Omental fat pad (tissue), 4 donors: ENCODE measurements at places on chromosomes 6 and 20. TPM values are rescaled to one million over a fixed set of nuclear protein-coding genes. Genes with fewer than 3 reads are reported as not detected.

Gene WFDC11
- not detected for total RNA-seq

Gene GLP1R
- not detected for total RNA-seq

GRCh38 chr6:127439718-127440117, 19.5 kb downstream of the KIAA0408 start:
- no peak for DNase-seq

DNA sequence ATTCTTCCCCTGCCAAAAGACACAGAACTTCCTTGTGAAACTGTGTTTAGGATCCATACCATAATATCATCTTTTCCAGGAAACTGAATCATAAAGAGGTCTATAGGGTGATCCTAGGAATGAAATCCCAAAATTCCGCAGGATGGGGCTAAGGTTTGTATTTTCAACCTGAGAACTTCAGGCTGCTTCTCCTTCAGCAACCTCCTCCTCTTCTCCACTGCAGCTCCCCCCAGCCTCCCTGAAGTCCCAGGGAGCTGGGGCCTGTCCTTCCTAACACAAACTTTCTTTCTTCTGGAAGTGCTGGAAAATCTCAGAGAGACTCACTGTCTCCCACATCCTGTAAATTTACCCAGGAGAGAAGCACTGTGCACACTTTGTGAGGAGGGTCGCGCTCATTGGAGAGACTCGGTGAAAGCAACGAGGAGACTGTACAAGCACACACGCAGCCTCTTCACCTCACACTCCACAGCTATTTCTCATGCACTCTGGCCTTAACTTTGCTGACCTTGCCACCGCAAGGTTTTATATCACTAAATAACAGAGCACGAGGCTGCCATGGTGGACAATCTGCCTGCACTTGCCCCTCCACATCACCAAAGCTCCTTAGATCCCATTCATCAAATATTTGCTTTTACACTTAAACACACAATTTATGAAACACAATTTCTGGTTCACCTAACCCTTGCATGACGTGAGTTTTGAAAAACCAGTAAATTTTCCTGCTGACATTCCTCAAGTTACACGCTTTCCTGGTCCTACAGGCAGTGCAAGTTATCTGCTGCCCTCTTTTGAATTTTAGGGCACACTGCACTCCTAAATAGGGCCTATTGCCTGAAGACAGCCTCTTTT, 14.3 kb downstream of the ID4 start:
- no peak for DNase-seq
